ENCODE measurements at places on chromosomes 5 and 9.

DNA sequence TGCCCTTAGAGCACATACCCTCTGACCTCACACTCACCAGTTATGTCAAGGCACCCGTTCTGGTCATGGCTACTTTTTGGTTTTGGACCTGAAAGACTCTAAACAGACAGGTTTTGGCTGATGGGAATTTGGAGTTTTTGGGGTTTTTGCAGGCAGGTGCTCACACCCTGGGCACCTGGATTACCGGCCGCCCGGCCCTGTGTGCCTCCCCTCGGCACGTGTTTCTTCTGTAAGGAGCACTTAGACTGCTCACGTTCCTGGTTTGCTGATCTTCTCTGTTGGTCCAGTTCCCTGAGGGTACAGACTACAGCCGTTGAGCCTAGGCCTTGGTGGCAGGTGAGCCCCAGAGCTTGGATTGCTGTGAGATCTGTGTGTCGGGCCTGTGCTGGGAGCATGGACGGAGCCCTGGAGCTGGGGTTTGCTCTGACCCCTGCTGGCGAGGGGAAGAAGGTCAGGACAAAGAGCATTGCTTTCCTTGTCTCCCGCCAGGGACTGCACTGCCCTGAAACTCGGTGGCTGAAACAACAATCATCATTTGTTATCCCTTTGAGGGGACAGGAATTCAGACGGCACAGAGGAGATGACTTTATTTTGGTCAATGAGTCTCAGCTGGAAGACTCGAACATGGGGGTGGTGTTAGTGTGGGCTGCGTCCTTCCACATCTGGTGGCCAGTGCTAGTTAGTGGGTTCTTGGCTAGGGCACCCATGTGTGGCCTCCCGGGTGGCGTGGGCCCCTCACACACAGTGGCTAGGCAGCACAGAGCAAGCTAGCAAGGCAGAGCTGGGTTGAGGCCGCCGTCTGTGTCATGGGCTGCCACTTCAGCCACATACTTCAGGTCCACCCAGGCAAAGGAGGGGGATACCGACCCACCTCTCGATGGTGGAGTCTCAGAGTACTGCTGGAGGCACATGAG lies 76.4 kb downstream of the EHMT1 start:
- DNase-seq = peak; percentile 71

DNA sequence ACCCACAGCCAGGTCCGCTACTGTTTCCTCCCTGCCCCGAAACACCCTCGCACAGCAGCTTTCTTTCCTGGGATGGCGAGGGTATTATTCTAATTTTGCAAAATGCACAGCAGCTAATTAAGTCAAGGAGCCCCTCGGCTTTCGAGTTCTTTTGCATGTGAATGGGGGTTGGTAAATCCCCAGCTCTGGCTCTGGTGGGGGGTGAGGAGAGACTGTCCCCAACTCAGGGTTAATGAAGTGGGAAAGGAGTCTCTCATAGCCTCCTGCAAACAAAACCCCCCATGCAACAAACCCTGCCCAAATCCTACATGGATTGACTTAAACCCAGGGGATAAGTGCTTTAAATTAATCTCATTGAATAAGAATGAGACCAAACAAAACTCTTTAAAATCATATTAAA lies 8.8 kb downstream of the BARHL1 start:
- no peak for DNase-seq

DNA sequence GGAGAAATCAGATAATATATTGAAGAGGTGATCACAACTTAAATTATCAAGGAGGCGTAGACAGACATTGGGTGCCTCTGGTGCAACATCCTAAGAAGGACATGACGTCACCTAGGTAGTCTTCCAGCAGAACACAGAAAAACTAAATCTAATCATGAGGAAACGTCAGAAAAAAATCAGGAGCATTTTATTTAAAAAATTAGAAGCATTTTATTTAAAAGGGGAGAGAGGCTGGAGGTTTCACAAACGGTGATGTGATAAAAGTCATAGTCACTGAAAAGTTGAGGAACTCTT lies 254.6 kb downstream of the TMEM167A start:
- no peak for DNase-seq

GRCh38 chr9:124887832-124888231 lies 25.9 kb downstream of the ARPC5L start:
- no peak for DNase-seq

DNA sequence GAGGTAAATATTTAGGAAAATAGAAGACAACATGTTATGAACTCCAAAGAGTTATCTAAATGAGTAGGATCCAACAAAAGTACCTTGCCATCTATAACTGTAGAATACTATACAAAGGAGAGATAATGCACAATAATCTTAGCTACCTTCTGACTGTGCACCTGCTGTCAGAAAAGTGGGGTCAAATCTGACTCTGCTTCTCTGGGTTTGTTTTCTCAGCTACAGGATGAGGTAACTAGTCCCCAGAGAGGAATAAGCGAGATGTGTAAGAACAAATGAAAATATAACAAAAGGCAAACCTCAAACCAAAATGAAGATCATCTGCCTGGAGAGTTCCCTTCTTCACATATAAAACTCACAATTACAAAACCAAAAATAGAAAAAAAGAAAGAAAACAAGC lies 204.8 kb downstream of the DCP2 start:
- DNase-seq = no peak

GRCh38 chr9:111896942-111897600 lies 457 bp downstream of the UGCG start:
- peak; percentile 83 for DNase-seq

DNA sequence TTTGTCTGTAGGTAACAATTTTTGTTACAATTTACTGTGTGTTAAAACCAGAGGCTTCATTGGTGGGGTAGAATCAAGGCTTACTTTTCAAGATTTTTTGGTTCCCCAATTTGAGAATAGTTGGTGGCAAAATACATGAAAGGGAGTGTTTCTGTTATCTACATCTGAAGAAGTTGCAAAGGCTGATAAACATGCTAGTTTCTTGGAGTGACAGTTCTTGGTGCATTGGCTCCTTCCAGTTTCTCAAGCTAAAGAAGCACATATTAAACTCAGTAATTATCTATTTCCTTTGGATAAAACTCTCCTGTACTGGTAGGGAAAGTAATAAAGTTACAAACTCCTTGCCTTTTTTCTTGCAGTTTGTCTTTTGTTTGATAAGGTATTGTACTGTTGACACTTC lies 5.9 kb downstream of the MACIR start:
- no peak for DNase-seq

DNA sequence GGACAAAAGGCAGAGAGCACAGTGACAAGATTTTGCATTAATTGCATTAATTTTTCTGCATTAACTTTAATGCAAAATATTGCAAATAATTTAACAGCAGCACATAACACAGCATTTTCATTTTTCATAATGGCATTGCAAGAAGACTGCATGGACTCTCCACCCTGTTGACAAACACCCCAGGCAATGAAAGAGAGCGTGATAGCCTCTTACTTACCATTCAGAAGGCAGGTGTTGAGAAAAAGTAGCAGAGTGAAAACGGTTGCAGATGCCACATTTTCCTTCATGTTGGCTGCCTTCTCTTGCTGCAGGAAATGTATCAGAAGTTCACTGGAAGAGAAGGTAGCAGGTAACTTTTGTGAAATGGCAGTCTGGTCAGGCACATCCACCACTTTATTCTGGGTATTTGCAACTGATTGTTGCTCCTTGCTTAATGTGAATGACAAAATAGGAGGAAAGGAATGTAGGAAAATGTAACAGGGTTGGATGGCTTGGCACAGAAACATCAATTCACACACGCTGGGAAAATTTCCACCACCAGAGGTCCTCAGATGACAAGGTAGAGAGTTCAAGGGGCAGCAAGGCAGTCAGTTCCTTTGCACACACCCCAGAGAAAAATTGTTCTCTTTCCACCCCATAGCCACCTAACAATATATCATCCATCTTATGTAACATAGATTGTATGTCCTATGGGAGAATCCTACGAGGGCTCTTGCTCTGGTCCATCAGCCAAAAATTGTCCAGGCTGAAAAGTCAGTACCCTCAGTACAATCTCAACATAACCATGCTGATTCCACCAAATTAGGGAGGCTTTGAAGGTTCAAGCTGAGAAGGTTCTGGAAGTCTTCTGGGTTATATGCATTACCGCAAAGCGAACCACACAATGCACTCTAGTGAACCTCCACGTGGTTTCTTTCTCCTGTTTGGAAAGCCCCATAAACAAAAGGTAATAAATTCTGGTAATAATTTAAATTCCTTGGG lies 41.9 kb upstream of the AGXT2 start:
- DNase-seq = peak; percentile 74

- DNase-seq = no peak
Observed at GRCh38 chr5:156971415-156971814, 8.4 kb upstream of the TIMD4 start.

GRCh38 chr5:112976432-112977309 lies at the start of gene DCP2:
Gene DCP2, plus strand, starts transcription at chr5:112976798. Its CDS starts 136 bp downstream, at chr5:112976934.
- DNase-seq = peak; percentile 97

GRCh38 chr9:107755246-107755645 lies 265.7 kb upstream of the KLF4 start:
- peak; percentile 76 for DNase-seq

DNA sequence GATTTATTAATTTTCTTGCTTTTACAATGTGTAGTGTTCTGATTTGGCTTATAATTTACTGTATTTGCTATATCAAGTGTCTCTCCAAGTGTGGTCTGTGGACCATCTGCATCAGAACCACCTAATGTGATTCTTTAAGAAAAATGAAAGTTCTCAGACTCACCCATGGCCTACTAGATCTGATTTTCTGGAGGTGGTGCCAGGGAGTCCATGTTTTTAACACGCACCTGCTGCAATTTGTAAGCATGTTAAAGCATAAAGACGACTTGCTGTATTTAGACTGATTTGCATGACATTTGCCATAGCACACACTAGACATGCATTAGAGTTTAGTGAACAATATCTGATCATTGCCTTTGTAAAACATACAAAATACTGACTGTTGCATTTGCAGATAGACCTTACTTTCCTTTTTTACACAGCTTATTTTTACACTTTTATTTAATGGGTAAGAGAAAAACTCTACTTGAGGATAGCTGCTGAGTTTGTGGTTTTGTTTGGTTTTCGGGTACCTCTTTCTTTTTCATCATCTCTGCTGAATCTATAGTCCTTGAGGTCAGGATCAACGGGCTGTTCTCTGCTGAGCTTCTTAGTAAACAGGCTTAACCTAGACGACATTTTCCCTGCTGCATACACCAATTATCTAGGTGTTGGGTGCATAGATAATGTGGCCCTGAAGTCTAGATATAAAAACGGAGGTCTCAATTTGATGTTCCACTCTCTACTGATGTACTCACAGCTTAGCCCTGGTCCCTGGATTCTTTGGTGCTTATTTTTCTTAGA lies 138.0 kb upstream of the ZNF366 start:
- DNase-seq = no peak

DNA sequence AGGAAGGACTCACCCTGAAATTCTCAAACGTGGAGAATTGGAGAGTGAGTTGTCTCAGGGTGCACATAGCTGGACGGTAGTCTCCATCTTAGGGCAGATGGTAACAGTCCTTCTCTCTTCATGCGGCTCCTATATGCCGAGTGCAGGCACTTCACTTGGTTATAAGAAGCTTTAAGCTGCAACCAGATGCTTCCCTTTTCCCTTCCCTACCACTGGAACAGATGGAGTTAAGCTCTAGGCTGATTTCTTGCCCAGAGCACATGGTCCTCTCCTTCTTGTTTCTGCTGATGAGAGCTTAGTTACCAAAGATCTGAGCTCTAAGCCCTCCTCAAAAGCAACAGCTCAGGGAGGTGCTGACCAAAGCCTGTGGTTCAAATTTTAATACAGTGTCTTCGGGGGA lies 355.7 kb downstream of the ARHGEF28 start:
- DNase-seq = no peak

DNA sequence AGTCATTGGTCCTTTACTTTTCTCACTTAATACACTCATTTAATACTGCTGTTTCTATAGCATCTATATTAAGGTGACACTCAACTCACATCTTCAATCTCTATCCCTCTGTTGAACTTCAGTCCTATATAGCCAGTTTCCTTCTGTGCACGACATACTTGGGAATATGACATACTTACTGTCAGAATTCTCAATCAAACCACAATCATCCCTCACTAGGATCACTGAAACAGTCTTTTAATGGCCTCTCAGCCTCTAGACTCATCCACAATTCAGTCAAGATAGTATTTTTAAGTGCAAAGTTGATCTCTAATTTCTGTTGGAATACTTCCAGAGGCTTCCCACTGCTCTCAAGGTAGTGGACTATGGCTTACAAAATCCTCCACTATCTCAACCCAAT lies 251.0 kb upstream of the MEF2C start:
- no peak for DNase-seq

DNA sequence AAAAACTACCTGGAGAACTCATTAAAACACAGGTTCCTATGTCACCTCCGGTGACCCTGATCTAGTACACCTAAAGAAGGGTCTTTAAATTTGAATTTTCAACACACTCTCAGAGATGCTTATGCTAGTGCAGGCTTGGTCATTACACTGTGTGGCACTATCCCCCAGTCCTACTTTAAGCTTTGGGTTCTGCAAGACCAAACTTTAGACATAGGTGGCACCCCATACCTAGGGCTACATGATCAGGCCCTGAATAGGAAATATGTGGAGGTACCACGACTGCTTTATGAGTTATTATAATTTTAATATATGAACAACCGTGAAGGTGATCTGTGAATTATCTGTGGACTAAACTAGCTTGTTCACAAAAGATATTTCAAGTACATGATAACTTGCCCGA lies 201.3 kb upstream of the OR13F1 start:
- no peak for DNase-seq

- DNase-seq = peak; percentile 5
Observed at GRCh38 chr5:761059-761771, 23.3 kb downstream of the ZDHHC11B start.

GRCh38 chr5:91269198-91269597 lies 113.9 kb downstream of the ARRDC3 start:
- no peak for DNase-seq

- DNase-seq = no peak
Observed at GRCh38 chr5:1510151-1510561, 13.6 kb downstream of the LPCAT1 start.

GRCh38 chr9:91944711-91945110 lies 5.3 kb downstream of the ROR2 start:
- DNase-seq = no peak
